Metanephros (tissue), 2 donors: ENCODE measurements at places on chromosomes 12 and 14. TPM values are rescaled to one million over a fixed set of nuclear protein-coding genes. Genes with fewer than 3 reads are reported as not detected.

SOAT2 gene
- 0.41 TPM for total RNA-seq

SERPINA1 gene
- total RNA-seq, result 27.6 TPM

INSM2 gene
- total RNA-seq, result not detected

GLT8D2 gene
- total RNA-seq, result 15.2 TPM

NKX2-8 gene
- not detected for total RNA-seq

FKBP4 gene
- total RNA-seq, result 95.3 TPM

B4GALNT1 gene
- 1.3 TPM for total RNA-seq

HOXC13 gene
- total RNA-seq, result not detected

RFX4 gene
- not detected for total RNA-seq

TSPAN19 gene
- total RNA-seq, result 0.41 TPM

IFNG-AS1 gene
- 0.70 TPM for total RNA-seq

CD4 gene
- total RNA-seq, result 18.3 TPM

MDGA2 gene
- total RNA-seq, result 2.5 TPM

CEBPE gene
- total RNA-seq, result 1.1 TPM

CLEC2D gene
- total RNA-seq, result 11.7 TPM

LMNTD1 gene
- not detected for total RNA-seq

HOXC4 gene
- total RNA-seq, result 10.0 TPM

NXPH4 gene
- total RNA-seq, result 8.5 TPM

FAM186B gene
- 0.47 TPM for total RNA-seq

FAM181A gene
- not detected for total RNA-seq

SERPINA10 gene
- 0.06 TPM for total RNA-seq

CMTM5 gene
- total RNA-seq, result 3.7 TPM

MGP gene
- 54.7 TPM for total RNA-seq

SCN8A gene
- total RNA-seq, result 3.7 TPM

PPP4R4 gene
- total RNA-seq, result 0.06 TPM
